OCI-M1 (cell line): ENCODE measurements at places on chromosomes 6 and 20.

DNA sequence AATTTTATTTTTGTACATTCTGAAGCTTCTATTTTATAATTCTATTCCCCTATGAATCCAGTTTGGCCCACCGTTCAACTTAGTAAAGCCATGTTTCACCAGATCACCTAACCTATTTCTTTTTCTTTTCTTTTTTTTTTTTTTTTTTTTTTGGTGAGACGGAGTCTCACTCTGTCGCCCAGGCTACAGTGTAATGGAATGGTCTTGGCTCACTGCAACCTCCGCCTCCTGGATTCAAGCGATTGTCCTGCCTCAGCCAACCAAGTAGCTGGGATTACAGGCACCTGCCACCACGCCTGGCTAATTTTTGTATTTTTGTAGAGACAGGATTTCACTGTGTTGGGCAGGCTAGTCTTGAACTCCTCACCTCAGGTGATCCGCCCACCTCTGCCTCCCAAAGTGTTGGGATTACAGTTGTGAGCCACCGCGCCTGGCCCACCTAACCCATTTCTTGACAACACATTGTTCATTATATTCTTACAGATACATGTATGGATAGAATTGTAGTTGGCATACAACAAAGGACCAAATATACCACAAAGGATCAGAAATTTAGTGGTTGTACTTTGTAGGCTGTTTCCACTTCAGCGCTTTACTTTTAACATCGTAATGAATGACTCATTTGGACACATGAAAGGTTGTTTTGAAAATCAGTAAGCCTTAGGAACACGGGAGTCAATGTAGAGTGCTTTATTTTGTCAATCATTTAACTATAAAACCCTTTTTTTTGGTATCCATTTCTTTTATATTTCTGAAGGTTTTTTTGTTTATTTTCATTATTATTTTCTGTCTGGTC is 63.2 kb downstream of the GJA1 start:
- no peak for DNase-seq

- no peak for DNase-seq
Observed at GRCh38 chr6:105934708-105935107, 151.4 kb upstream of the PRDM1 start.

GRCh38 chr6:41224800-41225199 is 3.3 kb upstream of the TREML4 start:
- DNase-seq, result no peak

GRCh38 chr20:7155282-7155681 is 387.8 kb downstream of the BMP2 start:
- DNase-seq, result no peak

DNA sequence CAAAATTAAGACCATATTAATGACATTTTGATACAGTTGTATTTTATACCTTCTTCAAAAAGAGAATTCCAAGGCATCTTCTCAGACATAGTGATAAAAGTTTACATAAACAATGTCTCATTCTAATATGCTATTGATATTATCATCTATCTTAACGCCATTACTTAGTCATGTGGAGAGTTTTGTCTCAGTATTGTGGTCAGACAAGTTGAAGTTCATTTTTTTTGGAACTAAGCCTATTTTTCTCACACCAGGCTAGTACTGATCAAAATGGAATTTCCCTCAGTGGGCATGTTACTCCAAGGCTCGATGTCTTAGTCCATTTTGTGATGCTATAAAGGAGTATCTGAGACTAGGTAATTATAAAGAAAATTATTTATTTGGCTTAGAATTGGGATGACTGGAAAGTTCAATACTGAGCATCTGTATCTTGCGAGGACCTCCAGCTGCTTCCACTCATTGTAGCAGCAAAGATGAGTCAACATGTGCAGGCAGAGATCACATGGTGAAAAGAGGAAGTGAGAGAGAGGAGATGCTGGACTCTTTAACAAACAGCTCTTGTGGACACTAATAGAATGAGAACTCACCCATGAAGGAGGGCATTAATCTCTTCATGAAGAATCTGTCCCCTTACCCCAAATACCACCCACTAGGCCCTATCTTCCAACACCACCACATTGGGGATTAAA is 825.5 kb upstream of the MANEA start:
- DNase-seq, result peak; percentile 91

GRCh38 chr20:50521221-50522052 is 11.3 kb downstream of the PTPN1 start:
- peak; percentile 64 for DNase-seq

DNA sequence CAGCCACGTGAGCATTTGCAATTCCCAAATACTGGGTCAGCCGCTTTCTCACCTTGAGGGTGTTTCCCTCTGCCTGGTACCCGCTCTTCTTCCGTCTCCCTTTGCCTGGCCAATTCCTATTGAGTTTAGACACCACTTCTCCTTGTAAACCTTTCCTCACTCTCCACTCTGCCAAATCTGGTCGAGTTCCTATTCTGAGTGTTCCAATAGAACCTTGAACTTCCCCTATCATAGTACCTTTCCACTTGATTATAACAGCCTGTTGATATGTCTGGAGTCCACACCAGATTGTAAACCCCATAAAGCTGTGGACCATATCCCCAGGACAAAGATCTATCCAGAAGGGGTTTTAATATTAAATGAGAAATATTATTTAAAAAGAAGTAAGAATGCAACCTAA is 36.0 kb upstream of the EDN1 start:
- DNase-seq, result no peak

- no peak for DNase-seq
Observed at GRCh38 chr20:53809217-53809616, 215.6 kb upstream of the ZNF217 start.

DNA sequence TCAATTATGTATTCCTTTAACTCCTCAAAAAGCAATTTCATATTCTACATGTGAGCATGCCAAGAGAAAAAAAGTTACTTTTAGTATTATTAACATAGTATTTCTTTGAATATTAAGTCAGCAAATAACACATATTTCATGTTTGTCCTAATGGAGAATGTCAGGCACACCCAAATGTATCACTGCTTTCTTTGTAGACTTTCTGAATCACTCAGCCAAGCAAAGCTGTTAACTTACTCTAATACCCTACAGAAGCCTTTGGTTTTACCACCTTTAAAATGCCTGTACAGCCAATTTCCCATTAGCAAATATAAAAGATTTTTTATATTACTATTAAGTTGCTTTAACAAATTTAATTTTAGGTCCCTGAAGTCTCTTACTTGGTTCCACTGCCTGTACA is 23.8 kb downstream of the FRK start:
- DNase-seq, result no peak

DNA sequence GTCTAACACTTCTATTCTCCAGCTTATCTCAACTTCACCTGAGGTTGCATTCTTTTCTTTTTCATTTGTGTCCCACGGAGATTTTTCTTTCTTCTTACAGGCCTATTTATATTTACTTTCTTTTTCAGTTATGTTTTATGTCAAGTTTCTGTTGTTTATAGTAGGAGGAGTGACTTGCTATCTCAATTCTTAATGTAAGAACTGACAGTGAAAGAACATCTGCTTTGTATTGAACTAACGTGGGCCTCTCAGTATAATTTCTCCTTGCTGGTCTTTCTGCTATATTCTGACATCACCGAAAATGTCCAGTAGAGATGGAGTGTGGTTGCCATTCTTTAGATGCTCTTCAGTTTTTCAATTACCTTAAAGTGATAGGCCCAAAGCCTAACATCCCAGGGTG is 521.7 kb downstream of the EPM2A start:
- no peak for DNase-seq

- no peak for DNase-seq
Observed at GRCh38 chr20:90651-91050, 3.2 kb downstream of the DEFB125 start.

GRCh38 chr6:25147223-25147622 is 132.0 kb upstream of the CARMIL1 start:
- peak; percentile 62 for DNase-seq

- no peak for DNase-seq
Observed at GRCh38 chr6:35055891-35056290, 85.2 kb downstream of the TCP11 start.

GRCh38 chr20:55354720-55355119 is 650.6 kb downstream of the CBLN4 start:
- DNase-seq, result peak; percentile 3

DNA sequence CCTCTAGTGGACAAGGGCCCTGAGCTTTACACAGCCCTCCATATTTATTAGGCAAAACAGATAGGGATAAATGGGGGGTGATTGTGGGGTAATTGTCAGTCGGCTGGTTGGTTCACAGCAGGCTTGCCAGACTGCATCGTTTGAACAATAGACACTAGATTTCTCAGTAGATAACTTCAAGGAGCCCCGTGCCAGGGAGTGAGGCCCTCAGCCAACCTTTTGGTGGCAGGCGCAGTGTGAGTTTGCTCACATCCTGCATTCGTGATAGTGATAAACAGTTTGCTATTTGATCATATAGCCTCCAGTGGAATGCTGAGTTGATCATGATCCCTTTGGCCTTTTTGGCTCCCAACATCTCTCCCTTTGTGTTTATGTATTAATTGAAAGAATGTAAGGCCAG is 3.6 kb upstream of the ABHD12 start:
- DNase-seq, result no peak

- no peak for DNase-seq
Observed at GRCh38 chr6:50849796-50850180, 31.1 kb downstream of the TFAP2B start.

- no peak for DNase-seq
Observed at GRCh38 chr6:136752554-136752953, 39.7 kb downstream of the MAP3K5 start.

DNA sequence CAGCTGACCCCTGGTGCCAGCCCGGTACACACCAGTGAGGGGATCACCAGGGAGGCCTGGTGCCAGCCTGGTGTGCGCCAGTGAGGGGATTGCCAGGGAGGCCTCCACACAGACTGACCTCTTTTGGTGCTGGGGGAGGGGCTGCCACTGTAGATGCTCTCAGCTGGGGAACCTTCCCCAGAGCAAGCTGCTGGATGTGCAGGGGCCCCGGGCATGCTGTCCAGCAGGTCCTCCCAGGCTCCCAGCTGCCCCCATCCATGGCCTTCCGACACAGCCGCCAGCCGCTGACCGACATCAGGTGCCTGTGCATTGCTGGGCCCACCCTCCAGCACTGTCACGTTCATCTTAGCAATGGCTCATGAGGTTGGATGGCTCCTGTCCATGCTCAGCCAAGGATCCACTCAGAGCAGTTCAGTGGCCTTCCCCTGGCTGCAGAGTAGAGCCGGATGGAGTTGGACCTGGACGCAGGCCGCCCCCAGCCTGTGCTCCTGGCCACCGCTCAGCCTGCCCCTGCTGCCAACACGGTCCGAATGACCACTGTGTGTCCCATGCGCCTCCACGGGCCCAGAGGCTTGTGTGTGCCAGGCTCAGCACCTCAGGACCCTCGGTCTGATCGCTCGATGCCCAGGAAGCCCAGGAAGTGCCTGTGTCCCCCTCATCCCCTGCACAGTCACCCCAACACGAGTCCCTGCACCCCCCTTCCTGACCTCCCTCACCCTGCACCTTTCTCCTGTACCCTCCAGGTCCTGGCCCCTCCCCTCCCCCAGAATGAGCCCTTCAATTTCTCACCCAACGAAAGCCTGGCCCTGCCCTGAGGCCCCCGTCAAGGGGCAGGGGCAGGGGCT is 95.7 kb downstream of the YTHDF1 start:
- no peak for DNase-seq

GRCh38 chr6:116049321-116049720 is 11.4 kb downstream of the FRK start:
- DNase-seq, result no peak

- no peak for DNase-seq
Observed at GRCh38 chr20:19802492-19803158, 44.6 kb downstream of the RIN2 start.

GRCh38 chr6:30405934-30406333 is 61.0 kb downstream of the RPP21 start:
- DNase-seq, result no peak

- DNase-seq, result peak; percentile 44
Observed at GRCh38 chr6:119346450-119346849, 3.1 kb downstream of the MAN1A1 start.

DNA sequence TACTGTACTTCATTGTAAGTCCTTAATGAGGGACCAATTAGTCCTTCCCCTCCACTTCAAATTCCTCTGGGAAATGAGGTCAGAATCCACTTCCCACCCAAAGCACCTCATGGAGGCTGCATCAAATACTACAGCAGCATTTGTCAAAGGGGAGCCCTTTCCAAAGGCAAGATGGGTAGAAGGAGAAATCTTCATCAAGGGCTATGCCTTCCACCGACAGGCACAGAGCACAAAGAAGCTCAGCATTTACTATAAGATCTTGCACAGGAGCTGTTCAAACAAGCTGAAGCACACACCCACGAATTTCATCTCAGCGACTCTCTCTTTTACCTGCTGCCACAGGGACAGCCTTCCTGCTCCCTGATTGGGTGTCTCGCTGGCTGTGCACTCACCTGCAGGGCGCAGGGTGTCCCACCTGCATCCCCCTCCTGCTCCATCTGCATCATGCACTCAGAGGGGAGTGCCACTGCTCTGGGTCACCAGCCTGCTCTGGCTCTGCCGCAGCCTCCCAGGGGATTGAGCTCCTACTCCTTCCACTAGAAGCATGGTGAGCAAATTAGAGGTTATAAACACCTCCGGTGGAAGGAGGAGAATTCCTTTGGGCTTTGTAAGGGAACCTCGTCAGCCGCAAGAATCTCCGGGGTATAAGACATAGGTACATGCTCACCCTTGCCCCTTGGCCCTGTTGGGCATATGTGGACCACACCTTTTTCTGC is 164.5 kb downstream of the ATXN1 start:
- no peak for DNase-seq

- DNase-seq, result no peak
Observed at GRCh38 chr6:34985236-34985635, 96.2 kb downstream of the ANKS1A start.

- DNase-seq, result peak; percentile 88
Observed at GRCh38 chr6:31079656-31080261, 32.6 kb downstream of the C6orf15 start.

DNA sequence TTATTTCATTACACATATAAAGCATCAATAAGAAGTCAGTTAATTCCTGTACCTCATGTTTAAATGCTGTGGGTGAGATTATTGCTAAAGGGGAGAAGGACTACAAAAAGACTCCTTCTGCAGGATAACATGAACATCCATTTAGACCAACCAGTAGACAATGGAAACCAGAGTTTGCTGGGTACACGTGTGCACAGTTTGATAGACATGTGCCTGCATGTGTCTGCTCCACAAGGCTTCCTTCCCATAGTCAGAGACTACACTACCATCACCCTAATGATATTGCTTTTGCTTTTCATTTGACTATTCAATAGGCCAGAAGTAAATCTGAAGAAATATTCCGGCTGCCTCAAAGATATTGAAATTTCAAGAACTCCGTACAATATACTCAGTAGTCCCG is 231.6 kb downstream of the ARHGAP18 start:
- DNase-seq, result no peak

GRCh38 chr6:4931530-4932227 is 72.2 kb downstream of the RPP40 start:
- no peak for DNase-seq

- DNase-seq, result no peak
Observed at GRCh38 chr6:36735110-36736071, 37.8 kb downstream of the RAB44 start.

DNA sequence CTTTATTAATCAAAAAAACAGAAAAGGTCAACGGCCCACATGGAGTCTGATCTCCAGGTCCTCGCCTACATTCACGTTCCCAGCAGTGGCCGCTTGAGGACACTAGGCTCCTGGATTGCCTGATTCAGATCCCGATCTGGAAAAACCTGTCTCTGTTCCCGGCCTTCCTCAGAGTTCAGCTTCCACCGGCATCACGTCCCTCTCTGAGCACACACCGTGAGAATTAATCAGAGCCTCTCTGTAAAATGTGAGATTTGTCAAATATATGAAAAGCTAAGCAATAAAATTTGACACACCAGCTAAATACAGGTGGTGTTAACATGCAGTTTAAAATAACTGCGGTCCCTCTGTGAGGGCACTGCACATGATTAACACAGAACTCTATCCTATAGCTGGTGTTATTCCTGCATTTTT is 122.8 kb upstream of the COL21A1 start:
- DNase-seq, result no peak
